ENCODE measurements at places on chromosomes 7 and 10.

DNA sequence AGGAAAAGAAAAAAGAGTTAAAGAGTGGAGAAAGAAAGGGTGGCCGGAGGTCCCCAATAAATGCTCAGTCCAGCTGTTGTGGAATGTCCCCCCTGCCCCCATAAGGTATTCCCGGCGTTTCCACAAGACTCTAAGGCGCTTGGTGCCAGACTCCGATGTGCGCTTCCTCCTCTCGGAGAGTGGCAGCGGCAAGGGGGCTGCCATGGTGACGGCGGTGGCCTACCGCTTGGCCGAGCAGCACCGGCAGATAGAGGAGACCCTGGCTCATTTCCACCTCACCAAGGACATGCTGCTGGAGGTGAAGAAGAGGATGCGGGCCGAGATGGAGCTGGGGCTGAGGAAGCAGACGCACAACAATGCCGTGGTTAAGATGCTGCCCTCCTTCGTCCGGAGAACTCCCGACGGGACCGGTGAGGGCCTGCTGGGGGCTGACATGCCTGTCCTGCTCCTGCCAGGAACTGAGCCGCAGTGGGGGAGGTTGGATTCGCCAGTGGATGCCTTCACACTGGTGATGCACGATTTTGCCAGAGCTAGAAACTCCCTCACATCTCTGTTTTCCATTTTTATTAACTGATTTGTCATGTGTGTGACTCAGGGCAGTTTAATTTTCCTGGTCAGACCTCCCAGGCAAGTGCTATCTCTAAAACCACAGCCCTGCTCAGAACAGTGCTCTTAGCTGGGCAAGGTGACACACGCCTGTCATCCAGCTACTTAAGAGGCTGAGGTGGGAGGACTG, 34.2 kb downstream of the TACR2 start:
- no peak for DNase-seq

DNA sequence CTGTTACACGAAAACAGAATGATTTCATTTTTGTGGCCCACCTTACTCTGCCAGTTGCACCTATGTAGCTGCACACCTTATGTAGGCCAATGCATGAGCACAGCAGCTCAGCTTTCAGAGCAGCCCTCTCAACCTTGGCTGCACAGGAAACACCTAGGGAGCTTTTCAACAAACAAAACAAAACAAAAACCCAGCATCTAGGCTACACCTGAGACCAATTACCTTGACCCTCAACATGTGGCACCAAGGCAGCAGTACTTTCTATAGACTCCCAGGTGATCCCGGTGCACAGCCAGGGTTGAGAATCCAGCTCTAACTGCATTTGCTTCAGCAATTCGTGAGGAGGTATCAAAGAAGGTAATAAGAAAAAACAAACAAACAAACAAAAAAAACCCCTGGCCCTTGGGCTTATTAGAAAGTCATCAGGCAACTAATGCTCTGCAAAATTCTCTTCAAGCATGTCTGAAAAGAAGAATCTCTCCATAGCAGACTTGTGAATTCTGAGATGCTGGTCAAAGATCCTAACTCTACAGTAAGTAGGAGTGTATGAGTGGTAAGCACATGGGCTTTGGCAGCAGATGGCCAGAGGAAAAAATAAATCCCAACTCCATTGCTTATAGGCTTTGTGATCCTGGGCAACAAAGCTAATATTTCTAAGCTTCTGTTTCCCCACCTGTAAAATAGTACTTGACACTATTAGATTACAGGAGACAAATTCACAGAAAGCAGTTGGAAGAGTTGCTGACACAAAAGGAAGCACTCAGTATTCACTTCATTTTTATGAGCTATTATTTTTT, 113.4 kb upstream of the NOBOX start:
- no peak for DNase-seq

- DNase-seq: no peak
Measured at GRCh38 chr10:25508112-25508815, 333.5 kb downstream of the GPR158 start.

DNA sequence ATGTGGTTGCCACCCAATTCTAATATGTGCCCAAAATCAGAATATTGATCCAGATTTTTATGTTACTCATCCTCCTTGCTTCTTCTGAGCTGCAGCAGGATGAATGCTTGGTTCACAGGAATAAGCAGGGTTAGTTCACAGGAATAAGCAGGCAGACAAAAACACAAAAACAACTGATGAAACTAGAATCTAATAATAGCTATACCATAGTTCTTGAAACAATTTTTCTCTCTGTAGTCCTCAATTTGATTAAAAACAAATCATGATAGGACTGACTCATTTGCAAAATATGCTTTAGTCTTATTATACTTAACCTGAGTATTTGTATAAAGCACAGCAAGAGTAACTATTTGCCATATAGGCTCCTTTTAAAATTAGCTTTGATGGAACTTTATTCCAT, 24.4 kb upstream of the ARHGAP12 start:
- no peak for DNase-seq

GRCh38 chr10:124319926-124320391, 98.8 kb downstream of the OAT start:
- no peak for DNase-seq

DNA sequence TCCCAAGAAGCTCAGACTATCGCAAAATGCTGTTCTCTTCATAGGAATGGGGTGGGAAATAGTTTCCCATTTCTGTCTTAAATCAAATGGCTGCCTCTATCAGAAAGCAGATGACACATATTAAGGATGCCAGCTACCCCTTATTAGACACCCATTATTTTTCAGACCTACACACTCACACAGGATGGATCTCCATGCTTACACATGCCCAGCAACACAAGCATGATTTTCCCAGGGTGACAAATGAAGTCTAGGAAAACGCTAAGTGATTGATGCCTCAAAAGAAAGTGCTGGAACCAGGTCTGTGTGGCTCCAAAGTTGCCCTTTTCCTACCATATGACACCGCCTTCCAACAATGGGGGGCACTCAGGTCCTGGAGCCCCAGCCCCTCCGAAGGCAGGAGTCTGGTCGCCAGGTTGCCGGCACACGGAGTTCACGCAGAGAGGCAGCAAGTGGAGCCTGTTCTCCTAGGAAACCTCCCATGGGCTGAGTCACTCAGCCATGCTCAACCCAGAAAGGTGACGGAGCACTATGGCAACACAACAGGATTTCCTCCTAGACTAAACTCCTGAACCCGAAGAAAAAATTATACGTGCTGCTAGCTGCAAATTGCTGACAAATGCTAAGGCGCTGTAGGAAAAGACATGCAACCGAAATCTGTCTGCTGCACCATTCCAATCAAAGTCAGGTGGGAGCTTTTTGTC, 19.8 kb downstream of the VOPP1 start:
- no peak for DNase-seq

DNA sequence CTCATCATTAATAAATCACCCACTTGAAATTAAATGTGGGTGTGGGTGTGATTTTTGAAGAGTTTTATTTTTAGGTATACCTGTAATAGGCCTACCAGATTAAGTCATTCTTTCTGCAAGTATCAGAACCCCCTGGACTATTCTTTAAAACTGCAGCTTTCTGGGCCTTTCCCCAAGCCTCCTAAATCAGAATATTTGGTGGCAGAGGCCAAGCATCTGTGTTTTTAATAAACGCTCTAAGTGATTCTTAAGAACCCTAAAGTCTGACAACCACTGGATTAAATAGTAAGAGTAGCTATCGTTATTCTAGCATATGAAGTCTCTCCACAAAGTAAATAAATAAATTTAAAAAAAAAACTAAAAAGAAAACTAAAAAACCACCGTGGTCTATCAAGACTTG, 703.0 kb upstream of the NRP1 start:
- no peak for DNase-seq

DNA sequence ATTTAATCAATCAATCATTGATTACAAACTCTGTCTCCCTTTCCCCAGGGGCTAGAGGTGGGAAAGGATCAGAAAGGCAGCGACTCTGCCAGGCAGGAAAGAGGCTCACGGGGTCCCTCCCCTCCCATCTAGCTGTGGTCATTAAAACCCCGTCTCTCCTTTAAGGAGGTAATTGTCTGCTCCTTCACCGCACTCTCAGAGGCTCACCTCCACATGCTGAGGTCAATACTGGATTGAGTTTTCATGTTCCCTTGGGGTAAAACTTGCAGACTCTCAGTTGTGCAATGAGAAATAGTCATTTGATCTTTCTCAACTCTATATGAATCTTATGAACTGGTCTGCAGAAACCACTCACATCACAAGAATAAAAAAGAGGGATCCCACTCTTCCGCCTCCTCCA, 368.8 kb downstream of the ADRA2A start:
- DNase-seq: no peak

GRCh38 chr10:10510179-10510578, 507.5 kb upstream of the CELF2 start:
- DNase-seq: no peak

DNA sequence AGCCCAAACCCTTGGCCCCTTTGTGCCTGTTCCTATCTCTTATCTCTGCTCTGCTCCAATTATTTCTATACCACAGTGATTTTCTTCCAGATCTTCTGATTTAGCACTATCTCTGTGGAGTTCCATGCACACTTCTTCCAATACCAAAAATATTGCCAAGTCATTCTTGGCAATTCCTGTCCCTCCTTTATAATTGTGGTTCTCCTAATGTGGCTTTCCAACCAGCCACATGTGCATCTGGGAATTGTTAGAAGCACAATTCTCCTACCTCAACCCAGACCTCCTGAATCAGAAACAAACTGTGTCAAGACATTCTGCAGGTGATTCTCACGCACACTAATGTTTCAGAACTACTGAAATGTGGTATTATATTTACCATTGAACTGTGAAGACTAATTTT, 447.8 kb upstream of the IGFBP3 start:
- DNase-seq: no peak

- DNase-seq: no peak
Measured at GRCh38 chr10:72379776-72380175, 25.1 kb upstream of the DNAJB12 start.

DNA sequence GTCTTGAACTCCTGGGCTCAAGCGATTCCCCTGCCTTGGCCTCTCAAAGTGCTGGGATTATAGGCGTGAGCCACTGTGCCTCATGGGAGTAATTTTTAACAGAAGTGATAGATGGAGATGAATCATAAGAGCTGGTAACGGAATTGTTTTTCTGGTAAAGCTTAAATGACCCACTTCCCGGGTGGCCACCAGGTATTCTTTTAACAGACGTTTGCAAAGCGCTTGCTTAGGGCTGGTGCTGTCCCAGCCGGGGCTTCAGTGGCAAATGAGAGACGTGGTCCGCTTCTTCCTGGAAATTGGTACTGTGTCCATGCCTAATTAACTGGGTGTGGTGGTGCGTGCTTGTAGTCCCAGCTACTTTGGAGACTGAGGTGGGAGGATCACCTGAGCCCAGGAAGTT, 23.5 kb downstream of the CAMK1D start:
- no peak for DNase-seq

DNA sequence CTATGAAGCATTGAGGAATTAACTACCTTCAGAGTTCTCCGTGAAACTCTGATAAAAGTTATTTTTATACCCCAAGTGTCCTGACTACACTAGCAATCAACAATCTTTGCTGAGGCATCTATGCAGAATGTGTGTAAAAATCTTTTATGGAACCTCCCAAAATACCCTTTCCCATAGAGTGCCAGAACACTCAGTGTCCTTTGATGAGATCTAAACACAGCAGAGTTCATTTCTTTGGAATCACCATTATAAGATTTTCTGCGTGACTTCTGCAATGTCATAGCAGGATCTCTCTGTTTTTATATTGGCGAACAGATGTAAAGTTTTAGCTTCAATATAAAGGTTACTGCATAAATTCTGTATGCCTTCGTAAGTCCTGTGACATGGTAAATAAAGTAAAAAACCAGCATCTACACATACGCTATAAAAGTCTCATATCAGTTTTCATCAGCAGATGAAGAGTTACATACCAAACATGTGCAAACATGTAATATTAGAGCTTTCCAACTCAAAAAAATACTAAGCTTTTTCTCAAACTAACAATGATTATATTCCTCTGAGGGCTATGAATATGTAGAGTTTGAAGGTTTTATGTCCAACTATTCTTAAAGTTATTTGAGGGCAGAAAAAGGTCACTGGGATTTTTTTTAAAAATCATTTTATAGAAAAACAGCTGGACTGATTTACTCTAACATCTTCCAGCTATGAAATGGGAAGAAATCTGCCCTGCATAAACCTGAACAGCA, 67.2 kb downstream of the SKIDA1 start:
- no peak for DNase-seq

DNA sequence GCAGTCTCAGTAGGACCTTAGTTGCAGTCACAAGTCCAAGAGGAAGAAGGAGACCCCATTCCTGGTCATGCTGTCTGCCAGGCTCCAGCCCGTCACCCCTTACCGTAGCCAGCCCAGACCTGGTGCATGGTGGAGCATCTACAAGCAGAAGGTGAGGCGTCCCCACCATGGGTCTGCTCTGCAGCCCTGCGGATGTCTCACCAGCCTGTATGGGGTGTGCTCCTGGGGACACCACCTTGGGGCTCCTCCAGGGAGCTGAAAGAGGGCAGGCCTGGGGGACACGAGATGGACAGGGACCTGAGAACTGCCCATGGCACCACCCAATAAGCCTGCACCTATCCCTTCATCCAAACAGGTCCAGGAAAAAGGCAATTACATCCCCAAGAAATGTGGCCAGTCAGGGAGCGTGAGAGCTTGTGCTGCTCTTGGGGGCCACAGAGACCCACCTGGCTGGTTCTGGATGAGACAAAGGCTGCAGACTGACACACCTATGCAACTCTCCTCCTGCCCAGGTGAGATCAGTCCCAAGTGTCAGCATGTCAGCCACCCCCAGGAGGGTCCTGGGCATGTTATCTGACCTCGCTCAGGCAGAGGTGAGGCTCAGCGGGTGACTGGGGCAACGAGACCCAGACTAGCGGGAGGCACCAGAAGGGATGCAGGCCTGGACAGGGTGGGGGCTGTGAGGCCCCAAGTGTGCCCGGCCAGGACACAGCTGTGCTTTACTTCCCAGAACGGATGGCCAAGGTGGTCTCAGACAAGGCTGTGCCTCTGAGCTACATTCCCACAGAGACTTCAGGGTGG, 84.5 kb upstream of the RET start:
- no peak for DNase-seq

- DNase-seq: no peak
Measured at GRCh38 chr7:88665892-88666514, 93.5 kb upstream of the ZNF804B start.

GRCh38 chr10:113476191-113476590, 76.7 kb upstream of the HABP2 start:
- no peak for DNase-seq

GRCh38 chr7:55532150-55532917, 40.0 kb downstream of the VOPP1 start:
- peak; percentile 26 for DNase-seq

- DNase-seq: no peak
Measured at GRCh38 chr10:131657318-131657984, 243.4 kb upstream of the PPP2R2D start.

Measured in activated naive CD4-positive, alpha-beta T cell treated with Interleukin-2 at 50 U/mL for 16 hours (primary cell).